Karpas-422 (cell line): ENCODE measurements at places on chromosomes 5 and 9.

GRCh38 chr5:36047384-36048160, 19.1 kb downstream of the UGT3A2 start:
- DNase-seq = no peak

GRCh38 chr5:178113141-178113787, at the start of gene N4BP3:
TSS of gene N4BP3 (plus strand) at chr5:178113532. CDS start at chr5:178119584, 6,052 bp downstream.
- DNase-seq = no peak

DNA sequence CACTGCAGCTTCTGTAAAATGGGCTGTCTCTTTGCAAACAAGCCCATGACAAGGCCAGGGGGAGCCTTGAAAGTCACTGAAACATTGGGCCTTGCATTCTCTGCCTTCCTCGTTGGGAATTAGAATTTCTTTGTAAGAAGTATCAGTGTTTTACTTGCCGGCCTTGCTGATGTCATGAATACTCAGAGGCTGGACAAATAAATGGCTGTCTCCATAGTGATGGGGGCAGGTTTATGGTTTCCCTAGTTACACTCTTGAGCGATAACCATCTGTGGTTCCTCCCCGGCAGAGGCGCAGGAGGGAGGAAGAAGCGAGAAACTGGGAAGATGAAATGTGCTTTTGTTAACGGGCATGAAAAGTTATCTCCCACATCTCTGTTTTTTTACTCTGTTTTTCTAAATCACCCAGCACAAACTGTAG, 272.7 kb upstream of the PANK3 start:
- no peak for DNase-seq

DNA sequence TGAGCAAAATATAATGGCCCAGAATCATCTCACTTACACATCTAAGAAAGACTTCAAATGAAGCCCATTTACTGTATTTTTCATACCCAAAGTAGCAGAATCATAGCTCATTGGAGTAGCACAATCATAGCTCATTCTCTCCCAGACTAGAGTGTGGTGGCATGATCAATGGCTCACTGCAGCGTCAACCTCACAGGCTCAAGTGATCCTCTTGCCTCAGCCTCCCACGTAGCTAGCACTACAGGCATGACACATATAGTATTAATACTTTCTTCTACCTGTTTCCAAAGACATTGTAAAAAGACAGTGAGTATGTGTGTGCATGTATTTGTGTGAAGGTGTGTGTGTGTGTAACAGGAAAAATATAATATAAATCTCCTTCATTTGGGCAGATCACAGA, 1247.9 kb upstream of the ACO1 start:
- DNase-seq = no peak

DNA sequence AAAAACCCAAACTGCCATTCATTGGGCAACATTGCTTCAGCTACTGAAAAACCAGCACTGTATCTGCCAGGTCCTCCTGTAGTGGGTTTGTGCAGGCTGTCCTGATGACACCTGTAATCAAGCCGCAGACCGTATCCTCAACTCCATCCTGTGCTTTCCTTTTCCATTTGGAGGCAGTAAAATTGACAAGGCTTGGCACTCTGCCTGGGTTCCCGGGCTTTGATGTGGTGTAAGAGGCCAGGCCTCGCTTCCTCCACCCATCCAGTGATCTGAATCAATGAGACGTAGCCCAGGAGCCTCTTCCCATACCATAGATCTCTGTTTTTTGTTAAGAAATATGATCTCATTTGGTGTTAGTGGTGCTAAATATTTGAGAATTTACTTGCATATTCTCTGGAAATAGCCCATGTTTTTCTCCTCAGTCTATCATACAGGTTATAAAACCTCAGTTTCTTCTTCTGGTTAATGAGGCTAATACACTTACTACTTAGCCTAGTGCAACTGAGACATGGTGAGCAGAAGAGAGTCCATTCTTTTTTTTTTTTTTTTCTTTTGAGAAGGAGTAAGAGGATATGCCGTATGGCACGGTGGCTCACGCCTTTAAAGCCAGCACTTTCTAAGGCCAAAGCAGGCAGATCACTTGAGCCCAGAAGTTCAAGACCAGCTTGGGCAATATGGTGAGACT, 34.8 kb downstream of the LSM11 start:
- DNase-seq = no peak

DNA sequence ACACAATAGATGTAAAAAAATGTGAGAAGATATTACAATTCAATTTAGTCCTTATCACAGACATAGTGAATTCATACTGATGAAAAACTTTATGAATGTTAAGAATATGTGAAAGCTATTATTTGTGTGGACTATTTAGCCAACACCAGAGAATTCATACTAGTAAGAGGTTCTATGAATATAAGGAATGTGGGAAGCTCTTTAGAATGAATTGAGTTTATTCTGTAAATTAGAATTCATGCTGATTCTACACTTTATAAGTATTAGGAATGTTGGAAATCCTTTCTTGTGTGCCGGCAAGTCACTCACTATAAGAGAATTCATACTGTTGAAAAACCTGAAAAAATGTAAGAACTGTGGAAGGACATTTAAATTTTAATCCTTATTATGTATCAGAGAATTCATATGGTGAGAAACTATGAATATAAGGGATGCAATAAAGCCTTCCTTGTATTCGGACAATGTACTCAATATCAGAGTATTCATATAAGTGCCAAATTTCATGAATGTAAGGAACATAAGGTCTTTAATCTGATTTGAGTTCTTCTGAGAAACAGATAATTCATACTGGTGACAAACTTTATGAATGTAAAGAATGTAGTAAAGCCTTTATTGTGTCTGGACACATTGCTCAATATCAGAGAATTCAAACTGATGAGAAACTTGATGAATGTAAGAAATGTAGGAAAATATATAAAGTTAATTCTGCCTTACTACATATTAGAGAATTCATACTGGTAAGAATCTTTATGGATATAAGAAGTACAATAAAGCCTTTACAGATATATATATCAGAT, 21.6 kb upstream of the PCDHA1 start:
- DNase-seq = no peak

GRCh38 chr5:52774005-52774410, 13.7 kb upstream of the ITGA1 start:
- DNase-seq = no peak
